ENCODE measurements at places on chromosomes 2 and 18.
A peak's percentile ranks its signal among the peaks of the same experiment; 100 is the strongest.

GRCh38 chr18:35949903-35950627 lies 22.4 kb upstream of the RMP24 start:
- peak; percentile 74 for DNase-seq

GRCh38 chr18:26656944-26657536 lies 108.7 kb upstream of the KCTD1 start:
- peak; percentile 48 for DNase-seq

DNA sequence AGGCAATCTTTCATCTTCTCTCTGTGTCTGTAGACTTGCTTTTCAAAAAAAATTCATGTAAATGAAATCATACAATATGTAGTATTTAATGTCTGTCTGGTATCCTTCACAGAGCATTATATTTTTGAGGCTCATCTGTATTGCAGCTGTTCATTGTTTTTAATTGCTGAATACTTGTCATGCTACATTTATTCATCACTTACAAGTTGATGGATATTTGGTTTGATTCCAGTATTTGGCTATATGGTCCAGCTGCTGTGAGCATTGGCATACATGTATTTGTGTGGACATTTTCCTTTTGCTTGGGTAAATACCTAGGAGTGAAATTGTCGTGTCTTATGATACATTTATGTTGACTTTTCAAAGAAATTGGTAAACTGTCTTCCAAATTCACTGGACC lies 441.4 kb downstream of the DCDC2C start:
- DNase-seq, result no peak

- DNase-seq, result no peak
Measured at GRCh38 chr18:48860269-48861180, 90.2 kb downstream of the SMAD7 start.

DNA sequence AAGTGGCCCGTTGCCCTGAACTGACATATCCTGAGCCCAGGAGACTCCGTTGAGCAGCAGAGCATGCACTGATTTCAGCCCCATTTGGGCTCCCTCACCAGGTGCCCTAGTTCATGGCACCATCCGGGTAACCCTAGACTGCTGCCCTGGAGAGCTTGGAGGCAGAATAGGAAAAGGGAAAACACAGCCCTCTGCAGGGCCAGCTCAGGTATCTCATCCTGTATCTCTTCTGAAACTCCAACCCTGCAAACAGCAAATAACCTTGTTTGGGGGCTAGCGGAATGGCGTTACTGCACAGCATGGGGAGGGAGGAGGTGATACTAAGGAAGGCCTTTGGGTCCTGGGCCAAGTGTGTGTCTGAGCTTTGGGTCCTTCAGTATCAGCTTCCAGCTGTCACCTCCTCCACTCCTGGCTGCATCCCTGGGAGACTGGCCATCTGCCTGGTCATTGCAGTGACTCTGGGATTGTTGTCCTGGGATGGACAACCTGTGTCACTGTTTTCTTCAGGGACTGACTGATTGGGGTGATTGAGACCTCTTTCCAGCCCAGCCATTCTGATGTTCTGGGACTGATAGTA lies 233.8 kb upstream of the SKOR2 start:
- DNase-seq, result no peak

DNA sequence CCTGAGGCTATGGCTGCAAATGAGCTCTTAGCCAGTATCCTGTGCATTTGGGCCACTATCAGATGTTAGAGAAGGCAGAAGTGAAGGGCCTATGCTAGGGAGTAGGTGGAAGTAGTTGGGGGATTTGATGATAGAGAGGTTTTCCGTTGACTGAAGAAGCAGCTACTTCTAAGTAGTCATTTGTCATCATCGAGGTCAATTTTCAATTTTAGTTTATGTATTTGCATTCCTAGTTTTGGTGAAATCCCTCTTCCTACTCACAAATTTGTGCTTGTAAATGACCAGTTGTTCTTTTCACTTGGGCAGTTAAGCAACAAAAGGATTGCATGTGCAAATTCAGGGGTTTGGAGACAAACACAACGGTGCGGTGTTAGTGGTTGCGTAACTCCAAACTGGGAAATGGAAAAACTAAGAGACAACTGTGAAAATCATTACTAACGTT lies 48.5 kb upstream of the PELI1 start:
- no peak for DNase-seq

DNA sequence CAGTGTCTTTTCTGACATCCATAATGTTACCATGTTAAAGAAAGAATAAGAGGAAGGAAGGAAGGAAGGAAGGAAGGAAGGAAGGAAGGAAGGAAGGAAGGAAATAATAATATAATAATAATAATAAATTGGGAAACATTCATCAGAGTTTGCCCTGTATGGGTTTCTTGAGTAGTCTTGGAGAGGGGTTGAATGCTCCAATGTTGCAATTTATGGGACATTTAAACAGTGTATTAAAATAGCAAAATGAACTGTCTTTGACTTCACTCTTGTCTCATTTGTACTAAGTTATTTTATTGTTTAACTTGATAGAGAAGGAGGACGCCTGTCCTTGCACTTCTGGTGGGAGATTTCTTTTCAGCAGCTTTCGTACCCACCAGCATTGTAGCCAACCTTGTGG lies 277.7 kb downstream of the RNF144A start:
- no peak for DNase-seq

DNA sequence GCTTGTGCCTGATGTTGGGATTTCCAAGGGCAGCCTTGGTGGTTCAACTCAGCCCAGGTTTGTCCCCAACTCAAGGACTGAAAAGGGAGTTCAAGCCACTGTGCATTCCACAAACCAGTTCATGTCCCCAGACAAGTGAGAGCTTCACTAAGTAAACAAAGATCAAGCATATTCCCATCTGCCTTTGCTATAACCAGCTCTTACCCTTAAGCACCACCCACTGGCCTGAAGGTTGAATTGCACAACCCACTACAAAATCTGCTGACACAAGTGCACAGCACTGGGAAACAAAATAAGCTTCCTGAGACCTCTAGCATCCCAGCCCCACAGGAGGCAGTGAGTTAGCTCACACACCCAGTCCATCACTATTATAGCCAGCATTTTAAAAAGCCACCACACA lies 516.7 kb downstream of the NR4A2 start:
- DNase-seq, result peak; percentile 36

DNA sequence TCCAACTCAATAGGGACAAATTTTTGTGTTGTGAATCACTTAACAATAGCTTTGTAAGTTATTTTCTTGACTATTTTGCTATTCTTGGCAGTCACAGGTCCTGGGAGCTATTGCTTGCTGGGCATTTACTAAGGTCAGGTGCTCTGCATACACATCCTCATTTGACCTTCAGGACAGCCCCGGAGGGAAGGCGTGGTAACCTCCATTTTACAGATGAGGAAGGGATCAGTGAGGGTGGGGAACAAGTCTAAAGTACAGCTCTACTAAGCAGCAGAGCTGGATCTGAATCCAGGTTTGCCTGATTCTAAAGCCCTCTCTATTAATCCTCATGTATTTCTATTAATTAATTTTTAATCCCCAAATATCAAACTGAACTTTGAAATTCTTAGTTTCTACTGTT lies 58.8 kb downstream of the PTPN2 start:
- DNase-seq, result no peak

GRCh38 chr2:45707661-45708060 lies 56.2 kb downstream of the PRKCE start:
- DNase-seq, result no peak

DNA sequence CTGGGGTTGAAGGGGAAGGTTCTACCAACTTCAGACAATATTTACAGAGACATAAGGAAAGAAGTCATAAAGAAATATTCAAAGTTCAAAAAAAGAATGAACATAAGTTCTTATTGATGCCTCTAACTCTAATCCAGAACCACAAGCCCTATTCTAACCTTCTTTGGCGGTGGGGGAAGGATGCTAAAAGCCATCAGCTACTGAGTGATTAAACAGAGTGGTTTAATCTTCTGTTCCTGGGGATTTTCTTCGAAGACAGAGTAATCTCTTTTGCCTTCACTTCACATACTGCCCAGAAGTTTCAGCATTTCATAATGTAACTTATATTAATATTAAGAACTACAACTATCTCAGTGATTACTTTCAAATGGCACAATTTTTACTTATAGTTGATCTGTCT lies 51.2 kb upstream of the TXNDC2 start:
- DNase-seq, result no peak

DNA sequence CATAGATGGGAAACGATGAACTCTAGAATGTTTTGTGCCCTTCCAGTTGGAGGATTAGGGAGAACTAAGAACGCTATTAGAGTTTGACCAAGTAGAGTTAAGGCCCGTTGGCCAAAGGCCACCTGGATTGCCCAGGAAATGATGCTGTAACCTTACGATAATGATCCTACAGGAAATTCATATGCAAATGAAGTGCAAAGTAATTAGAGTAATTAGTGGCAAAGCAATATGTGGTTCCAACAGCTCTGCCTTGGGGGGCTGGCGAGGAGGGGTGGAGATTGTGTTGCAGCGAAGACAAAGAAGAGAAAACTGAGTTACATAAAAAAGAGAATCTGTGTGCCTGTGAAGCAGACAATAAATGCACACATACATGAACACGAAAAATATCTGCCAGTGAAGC lies 61.5 kb upstream of the BOD1L2 start:
- DNase-seq, result no peak

DNA sequence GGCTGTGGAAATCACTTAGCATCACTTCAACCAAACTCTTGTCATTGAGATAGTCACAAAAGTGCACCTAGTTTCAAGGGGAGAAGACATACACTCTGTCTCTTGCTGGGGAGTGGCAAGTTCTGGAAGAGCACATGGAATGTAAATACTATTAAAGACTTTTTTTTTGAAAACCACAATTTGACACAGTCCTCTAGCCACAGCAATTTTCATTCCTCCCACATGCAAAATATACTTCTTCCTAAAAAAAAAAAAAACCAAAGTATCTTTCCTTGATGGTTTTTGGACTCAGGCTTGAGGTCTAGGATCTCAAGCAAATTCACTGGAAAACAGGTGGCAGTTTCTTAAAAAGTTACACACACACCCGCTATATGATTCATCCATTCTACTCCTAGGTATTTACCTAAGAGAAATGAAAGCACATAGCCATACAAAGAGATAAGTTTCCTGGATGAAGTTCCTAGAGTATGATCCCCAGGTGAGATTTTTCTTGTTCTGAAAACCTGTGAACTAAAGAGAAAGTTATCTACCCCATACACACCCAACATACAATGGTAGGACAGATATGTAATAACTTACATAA lies 295.8 kb downstream of the SP3 start:
- no peak for DNase-seq

- DNase-seq, result no peak
Measured at GRCh38 chr18:61597316-61597715, 264.1 kb downstream of the CDH20 start.

GRCh38 chr2:149075105-149075504 lies 36.6 kb downstream of the LYPD6B start:
- no peak for DNase-seq

DNA sequence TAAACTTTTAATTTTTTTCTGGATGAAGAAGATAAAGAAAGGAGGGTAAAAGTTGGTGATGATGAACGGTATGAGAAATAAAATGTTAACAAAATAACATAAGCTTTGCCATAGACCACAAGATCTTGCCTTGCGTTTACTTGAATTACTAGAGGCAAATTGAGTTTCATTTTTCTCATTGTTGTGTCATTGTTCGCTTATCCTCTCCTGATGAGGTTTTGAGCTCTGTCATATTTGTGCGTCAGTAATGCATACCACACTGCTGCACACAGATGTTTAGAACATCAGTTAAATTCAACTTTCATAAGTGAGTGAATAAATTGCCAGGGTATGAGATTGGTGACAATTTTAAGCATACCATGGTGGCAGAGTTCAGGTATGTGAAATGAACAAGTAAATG lies 843.6 kb downstream of the SUCLG1 start:
- DNase-seq, result no peak

- DNase-seq, result no peak
Measured at GRCh38 chr2:60410456-60411146, 142.9 kb downstream of the BCL11A start.

DNA sequence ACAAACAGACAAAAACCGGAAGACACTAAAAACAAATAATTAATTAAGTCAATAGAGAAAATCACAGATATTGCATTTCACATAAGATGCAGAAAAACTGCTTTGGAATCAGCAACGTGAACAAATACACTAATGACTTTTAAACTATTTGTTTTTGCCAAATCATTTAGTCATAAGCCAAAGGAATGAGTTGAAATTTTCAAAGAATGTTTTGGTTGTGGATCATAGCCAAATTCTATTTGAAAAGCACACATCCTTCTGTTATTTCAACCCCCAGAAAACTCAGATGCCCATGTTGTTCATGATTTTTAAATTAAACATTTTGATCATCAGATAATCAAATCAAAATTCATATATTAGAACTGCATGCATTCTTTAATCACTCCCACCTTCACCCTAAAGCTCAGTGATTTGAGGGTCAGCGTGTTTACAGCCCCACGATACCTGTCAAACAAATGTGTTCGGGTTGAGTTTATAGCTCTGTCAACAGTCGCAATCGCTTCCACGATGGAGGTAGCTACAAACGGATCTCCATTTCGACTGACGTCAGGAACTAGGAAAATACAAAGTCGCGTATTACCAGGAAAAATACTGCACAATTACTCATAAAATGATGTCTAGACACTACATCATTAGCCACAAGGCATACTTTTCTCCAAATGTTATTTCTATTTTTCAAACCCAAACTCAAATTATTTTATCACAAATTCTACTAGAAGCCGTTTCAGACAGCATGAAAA lies 90.2 kb downstream of the PXDN start:
- DNase-seq, result no peak

- DNase-seq, result peak; percentile 95
Measured at GRCh38 chr2:39120771-39121522, at the start of gene SOS1. Gene SOS1, minus strand, starts transcription at chr2:39121051. Its CDS starts 629 bp downstream, at chr2:39120422.

GRCh38 chr2:161165811-161166210 lies 5.6 kb downstream of the TANK start:
- DNase-seq, result peak; percentile 35

- no peak for DNase-seq
Measured at GRCh38 chr2:70985956-70986355, 7.5 kb downstream of the ANKRD53 start.

GRCh38 chr2:205580212-205580987 lies 101.9 kb upstream of the NRP2 start:
- DNase-seq, result no peak

DNA sequence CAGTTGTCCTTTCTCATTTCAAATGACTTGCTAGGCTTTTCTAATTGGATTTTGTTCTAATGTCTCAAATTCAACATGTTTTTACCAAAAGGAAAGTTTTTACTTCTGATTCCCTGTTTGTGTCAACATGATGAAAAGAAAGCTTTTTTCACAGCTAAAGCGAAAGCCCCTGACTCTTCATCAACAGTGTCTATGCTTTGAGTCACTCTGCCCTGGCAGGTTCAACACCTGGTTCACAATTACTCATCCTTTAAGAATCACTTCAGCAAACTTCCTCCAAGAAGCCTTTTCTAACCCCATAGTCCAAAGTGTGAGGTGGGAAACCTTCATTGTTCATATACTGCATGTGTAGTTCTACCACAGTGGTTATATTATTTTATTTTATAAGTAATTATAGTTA lies 7.6 kb upstream of the DSG2 start:
- DNase-seq, result no peak

GRCh38 chr2:9398881-9399780 lies 24.2 kb downstream of the ITGB1BP1 start:
- DNase-seq, result no peak

- no peak for DNase-seq
Measured at GRCh38 chr2:11097038-11097720, 58.1 kb upstream of the SLC66A3 start.

Data from KBM-7 (cell line).